Osteocyte (in vitro differentiated cells): ENCODE measurements at places on chromosomes 1 and 21.

DNA sequence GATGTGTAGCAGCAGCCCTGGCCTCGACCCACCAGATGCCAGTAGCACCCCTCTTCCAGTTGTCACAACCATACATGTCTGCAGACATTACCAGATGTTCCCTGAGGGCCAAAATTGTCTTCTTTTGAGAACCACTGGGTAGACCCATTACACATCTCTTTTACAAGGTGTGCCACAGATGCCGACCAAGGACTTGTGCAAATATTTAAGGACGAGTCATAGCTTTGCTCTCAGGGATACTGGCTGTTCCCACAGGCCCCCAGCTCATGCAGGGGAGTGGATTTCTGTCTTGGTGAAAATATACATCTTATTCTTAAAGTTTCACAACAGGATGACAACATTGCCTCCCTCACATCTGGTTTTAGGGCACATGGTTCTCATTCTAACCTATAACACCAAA is 59.4 kb upstream of the ZBTB18 start:
- no peak for DNase-seq

DNA sequence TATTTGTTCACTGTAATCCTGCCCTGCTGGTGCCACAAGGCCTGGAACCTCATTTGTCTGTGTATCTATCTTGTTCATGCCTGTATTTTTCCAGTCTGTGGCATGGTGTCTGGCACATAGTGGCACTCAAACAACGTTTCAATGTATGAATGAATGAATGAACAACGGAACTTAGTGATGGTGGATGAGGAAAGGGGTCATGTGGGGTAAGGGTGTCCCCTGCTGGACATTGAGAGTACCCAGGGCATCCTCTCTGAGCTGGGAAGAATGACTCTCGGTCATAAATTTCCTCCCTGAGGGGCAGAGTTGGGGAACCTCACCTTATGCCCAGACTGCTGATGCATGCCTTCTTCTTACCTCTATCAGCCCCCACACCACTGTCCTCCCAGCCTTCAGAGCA is 18.9 kb upstream of the ZNF683 start:
- no peak for DNase-seq

- DNase-seq = no peak
These were observed 67.9 kb downstream of the KAZN start for GRCh38 chr1:14666373-14666772.

GRCh38 chr1:230152999-230153398 is 86.0 kb downstream of the GALNT2 start:
- no peak for DNase-seq

- no peak for DNase-seq
These were observed 64.9 kb downstream of the MEF2D start for GRCh38 chr1:156435545-156436140.

DNA sequence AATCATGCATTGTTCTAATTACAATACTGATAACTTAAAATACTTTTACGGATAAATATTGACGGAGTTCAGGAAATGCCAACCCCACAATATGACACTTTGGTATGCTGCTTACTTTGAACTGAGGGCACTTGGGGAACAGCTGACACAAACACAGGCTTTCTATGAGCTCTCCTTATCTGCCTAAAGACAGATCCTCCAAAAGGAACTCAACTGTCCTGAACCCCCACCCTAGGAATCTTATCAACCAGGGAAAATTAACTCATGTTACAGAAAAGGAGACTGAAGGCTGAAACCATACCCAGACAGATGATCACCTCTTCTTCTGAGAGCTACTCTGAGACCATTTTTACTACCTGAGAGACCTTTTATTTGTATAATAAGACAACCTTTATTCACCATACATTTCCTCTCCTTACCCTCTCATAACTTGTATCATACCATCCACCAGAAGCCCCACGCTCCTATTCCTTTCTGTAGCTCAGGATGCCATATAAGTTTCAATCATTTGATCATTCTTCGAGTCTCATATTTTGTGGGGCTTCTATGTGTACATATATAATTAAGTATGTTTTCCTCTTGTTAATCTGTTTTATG is 239.5 kb downstream of the FAF1 start:
- no peak for DNase-seq

GRCh38 chr1:145999321-146000024 is 3.1 kb upstream of the TXNIP start:
- no peak for DNase-seq

GRCh38 chr21:45550522-45551210 is 8.4 kb upstream of the SLC19A1 start:
- no peak for DNase-seq

- DNase-seq = peak; percentile 92
These were observed 18.5 kb downstream of the ALDH4A1 start for GRCh38 chr1:18883636-18884418.

DNA sequence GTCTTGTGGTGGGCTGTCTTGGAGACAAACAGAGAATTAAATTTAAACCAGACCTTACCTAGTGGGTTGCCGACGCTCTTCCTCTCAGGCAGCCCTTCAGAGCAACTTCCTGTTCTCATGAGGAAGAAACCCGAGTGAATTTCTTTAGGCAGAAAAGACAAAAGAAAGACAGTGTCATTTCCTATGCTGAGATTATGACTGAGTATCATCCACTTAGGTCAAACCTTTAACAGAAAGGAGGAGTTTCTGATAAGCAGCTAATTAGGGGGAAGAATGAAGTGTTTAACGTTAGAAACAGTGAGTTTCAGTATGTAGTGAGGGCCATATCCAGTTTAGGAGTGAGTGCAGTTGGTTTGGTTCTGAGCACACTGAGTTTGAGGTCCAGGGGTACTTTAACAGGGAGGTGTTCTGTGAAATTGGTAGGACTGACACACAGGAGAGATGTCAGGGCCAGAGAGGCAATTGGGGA is 38.7 kb downstream of the FASLG start:
- DNase-seq = no peak

- no peak for DNase-seq
These were observed 527.3 kb downstream of the PLPP3 start for GRCh38 chr1:56052041-56052440.

GRCh38 chr1:181349512-181349911 is 133.8 kb upstream of the CACNA1E start:
- DNase-seq = peak; percentile 67

- no peak for DNase-seq
These were observed 15.0 kb upstream of the TGFB2 start for GRCh38 chr1:218330043-218330623.

DNA sequence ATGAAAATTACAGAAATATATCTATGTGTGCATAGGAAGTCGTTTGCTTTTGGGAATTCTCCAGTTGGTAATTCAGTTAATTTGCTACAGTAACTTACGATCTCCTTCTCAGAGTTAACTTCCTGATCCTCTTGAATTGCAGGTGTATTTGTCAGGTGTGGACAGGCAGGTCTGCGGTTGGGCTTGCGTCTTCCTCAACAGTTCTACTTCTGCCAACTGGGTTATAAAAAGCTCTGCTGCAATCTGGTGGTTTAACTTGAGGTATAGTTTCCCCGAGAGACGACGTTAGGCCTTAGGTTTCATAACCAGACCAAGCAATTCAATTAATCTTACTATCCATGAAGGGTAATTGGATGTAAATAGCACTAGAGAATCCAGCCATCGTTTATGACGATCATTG is 88.2 kb downstream of the GABPA start:
- no peak for DNase-seq

DNA sequence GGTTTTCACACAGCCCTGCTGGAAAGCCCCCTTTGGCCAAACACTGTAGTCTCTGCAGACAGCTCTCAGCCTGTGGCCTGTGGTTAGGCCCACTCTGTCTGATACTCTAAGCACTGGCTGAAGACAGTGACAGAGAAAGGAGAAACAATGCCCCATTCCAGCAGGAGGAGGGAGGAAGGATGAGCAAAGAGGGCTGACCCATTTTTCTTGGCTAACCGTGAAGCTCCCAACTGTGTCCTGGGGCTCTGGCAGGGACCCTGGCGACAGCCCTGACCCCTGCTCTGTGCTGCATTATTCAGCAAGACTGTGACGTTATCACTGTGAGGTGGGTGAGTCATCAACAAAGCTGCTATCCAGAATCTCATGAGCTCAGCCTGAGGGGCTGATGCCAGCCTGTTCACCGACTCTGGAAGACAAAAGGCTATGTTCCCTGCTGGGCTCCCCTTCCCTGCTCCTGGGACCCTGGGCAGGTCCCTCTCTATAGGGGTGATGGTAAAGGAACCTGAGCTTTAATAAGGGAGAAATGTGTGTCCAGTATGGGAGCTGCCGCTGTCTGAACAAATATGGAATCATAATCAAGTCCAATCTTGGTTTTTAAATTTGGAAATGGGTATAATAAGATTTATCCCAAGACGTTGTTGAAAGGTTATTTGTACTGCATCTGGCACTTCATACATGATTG is 107.0 kb downstream of the RHOU start:
- DNase-seq = no peak

- no peak for DNase-seq
These were observed 168.7 kb downstream of the CAMTA1 start for GRCh38 chr1:6953907-6954364.

DNA sequence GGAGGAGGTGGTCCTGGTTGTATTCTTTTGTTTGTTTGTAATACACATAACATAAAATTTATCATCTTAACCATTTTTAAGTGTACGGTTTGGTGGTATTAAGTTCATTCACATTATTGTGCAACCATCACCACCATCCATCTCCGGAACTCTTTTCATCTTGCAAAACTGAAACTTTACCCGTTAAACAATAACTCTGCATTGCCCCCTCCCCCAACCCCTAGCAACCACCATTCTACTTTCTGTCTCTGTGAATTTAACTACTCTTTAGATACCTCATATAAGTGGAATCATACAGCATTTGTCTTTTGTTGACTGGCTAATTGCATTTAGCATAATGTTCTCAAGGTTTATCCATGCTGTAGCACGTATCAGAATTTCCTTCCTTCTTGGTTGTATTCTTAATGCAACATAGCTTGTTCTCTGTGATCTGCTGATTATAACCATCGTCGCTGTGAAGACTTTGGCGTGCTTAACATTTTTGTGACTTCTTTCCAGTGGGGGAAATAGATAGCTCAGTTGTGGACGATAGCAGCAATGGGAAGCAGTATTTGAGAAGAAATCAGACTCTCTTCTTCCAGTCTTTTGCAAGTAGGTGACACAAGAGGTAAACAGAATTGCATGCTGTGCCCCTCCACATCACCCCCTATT is 117.5 kb upstream of the HOOK1 start:
- no peak for DNase-seq

GRCh38 chr21:19914028-19914427 is 1084.2 kb upstream of the NCAM2 start:
- DNase-seq = no peak

GRCh38 chr1:56135864-56136147 is 443.6 kb downstream of the PLPP3 start:
- DNase-seq = no peak

- DNase-seq = no peak
These were observed 9.0 kb downstream of the WNT4 start for GRCh38 chr1:22133931-22134324.

DNA sequence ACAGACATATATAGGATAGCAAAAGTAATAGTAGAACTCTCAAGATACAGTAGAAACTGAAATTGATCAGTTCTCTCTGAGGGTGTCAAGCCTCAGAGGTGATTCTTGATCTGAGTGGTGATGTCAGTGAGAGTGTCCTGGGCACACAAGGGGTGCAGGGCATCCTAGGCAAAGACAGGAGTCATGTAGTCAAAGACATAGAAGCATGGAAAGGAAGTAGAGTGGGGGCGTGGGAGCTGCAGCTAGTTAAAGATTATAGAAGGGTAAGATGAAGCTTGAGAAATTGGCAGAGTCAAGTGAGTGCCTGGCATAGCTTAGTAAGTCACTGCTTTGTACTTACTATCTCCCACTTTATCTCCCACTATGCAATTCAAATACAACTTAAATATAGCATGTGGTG is 22.8 kb downstream of the CDC7 start:
- no peak for DNase-seq

DNA sequence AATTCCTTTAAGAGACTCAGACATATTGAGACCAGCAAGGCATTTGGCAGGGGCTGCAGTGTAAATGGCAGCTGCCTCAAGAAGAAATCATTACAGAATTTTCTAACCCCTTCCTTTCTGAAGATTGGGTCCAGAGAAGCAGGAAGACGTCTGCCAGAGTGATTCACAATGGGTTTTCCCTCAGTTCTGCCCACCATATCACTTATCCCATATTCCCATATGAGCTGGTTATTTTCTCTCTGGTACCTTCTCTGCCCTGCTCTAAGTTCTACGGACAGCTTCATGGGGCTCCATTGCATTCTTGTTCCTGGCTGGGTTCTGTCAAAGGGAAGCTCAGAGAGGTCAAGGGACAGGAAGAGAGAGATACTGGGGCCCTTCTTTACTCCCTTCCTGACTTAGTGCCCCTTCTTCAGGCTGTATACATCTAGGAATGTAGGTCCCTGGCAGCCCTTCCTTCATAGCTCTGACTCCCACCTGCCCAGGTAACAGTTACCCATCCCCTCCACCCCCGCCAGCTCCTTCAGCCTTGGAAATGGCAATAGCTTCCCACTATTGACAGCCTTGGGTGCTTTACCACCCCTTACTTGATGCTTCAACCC is 420.6 kb upstream of the DAB1 start:
- DNase-seq = no peak

DNA sequence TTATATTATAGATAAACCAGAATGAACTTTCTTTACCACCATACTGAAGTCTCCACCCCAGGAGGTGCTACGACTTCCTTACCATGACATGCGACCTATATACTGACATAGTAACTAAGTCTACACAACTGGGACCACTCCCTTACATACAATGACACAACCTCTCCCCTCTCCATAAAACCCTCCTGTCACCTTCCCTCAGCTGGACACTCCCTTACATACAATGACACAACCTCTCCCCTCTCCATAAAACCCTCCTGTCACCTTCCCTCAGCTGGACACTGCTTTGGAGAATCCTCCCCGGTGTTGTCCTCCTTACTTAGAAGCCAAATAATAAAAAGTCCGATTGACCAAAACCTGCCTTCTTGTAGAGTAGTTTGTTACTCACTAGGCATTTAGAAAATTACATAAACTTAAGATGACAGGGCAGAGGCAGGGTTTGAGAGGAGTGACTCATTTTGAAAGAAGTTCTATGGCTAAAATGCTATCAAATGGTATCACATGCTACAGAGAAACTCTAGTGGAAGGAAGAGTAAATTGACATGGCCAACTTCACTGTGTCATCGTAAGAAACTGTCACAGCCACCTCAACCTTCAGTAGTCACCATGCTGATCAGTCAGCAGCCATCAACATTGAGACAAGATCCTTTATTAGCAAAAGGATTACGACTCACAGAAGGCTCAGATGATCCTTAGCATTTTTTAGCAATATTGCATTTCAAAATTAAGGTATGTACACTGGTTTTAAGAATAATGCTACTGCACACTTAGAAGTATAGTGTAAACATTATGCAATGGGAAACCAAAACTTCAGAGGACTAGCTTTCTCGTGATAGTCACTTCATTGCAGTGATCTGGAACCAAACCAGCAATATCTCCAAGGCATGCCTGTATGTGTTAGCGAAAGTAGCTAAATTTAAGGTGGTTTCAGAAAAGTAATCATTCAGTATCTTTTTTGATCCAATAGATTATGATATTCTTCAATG is 56.4 kb downstream of the AHCTF1 start:
- DNase-seq = no peak
